ENCODE measurements at places on chromosomes 6 and 20. TPM values are rescaled to one million over a fixed set of nuclear protein-coding genes. Genes with fewer than 3 reads are reported as not detected.

DNA sequence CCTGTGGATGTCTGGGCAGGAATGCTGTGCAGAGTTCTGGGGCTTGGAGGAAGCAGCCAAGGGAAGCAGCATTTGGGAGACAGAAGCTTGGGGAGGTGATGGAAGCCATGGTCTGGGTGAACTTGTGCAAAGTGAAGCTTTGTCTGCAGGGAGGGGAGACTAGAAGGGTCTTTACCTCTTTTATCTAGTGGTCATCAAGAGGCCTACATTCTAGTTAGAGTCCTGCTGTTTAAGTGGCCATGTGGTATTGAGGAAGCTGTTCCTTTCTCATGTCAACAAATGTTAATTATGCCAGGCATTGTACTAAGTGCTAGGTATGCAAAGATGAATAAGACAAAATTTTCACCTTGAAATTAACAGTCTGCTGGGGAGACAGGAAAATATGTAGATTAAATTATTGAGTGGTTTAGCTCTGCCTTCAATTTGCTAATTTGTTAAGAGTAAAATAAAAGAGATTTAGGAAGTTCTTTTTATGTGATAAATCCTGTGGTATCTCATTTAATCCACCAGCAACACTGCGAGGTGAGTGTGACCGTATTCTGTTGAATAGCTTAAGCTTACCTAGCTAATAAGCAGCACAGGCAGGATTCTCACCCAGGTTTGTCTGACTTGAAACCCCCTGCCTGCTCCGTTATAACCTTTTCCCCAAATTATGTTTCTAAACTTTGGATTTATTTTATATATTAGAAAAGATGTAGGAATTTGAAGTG, 43.1 kb downstream of the ARID1B start:
- DNase-seq, result no peak

GRCh38 chr20:53162251-53162835, 190.2 kb downstream of the TSHZ2 start:
- DNase-seq, result peak; percentile 21

GRCh38 chr6:73349311-73349710, 4.8 kb downstream of the DPPA5 start:
- DNase-seq, result no peak

GRCh38 chr20:2122936-2123335, 21.3 kb downstream of the STK35 start:
- DNase-seq, result no peak

DNA sequence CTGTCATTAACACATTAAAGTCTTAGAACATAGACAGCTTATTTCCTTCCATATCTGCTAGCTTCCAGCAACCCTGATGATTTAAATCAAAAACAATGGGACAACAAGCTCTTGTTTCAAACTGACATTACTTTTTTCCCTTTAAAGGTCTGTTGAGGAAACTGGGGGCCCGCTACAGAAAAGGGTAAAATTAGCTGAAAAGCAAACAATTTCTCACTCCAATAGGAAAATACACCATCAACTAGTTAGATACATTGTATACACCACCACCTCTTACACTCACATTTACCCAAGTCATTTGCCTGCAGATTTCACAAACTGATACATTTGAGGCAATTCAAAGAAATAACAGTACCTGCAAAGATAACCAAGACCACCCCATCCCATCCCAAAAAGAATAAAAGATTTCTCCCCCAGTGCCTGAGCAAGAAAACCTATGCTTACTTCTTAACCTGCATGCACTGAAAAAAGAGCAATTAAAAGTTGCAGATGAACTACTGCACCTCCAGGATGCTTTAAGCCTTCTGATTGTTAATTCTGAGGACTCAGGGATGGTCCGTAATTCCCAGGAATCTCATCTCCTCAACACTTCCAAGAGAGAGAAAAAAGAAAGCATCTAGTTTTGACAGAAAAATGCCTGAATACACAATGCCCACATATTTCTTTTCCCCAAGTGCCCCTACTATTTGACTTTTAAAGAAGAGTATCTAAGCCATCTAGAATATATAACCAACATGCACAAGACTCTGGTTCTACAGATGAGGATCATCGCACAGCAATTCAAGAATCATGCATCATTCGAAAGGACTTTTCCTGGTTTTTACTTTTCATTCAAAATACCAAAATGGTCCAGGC, 5.6 kb downstream of the ZMYND8 start:
- no peak for DNase-seq

GRCh38 chr6:44674226-44675155, 287.0 kb downstream of the CDC5L start:
- DNase-seq, result no peak

GRCh38 chr6:37516920-37517405, 17.3 kb upstream of the CCDC167 start:
- DNase-seq, result no peak

DNA sequence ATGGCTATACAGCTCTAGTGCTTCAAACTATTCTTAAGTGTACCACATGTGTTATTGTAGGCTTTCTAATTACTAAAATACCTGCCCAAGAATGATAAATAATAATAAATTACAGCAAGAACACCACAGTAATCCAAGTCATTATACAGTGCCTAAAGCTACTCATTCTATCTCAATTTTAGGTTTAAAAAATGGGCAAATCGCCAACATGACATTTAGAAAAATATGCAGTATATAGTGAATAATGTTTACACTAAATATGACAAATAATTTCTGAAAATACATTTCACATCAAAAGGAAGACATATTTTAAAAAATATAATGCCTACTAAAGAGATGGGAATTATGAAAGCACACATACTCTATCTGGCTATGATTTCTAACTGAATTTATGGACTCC, 91.8 kb downstream of the MAN1A1 start:
- DNase-seq, result no peak

DNA sequence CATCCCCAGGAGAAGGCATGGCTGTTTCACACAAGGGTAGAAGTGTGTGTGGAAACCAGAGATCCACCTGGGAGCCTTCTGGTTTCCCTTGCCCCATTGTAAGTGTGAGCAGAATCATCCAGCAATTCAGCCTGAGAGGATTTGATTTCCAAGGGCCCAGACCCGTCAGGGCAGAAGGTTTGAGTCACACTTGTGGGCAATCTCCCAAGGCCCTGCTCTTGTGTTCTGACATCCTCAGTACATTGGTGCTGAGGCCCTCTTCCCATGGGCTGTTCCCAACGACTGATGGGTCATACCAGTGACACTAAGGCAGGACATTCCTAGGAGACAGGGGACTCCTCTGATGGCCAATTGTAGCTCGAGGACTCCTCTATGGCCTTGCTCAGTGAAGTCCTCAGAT, 58.2 kb upstream of the POLR1H start:
- DNase-seq, result no peak

- no peak for DNase-seq
Observed at GRCh38 chr6:11563793-11564192, 26.2 kb downstream of the TMEM170B start.

DNA sequence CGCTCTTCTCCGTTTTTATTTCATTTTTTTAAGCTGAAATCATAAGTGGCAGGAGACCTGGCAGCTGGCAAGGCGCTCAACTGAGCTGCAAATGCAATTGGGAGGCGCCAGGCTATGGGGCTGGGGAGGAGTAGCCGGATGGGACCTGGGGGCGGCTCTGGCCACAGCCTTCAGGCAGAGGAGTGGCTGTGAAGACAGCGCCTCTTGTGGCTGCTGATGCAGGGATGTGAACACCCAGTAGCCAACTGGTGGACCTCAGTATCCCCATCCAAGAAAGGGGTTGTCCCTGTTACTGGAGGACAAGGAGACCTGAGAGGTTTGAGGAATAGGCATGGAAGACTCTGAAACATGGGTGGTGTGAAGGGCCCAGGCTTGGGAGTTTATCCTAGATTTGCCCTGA, 12.6 kb downstream of the KCNK17 start:
- no peak for DNase-seq

DNA sequence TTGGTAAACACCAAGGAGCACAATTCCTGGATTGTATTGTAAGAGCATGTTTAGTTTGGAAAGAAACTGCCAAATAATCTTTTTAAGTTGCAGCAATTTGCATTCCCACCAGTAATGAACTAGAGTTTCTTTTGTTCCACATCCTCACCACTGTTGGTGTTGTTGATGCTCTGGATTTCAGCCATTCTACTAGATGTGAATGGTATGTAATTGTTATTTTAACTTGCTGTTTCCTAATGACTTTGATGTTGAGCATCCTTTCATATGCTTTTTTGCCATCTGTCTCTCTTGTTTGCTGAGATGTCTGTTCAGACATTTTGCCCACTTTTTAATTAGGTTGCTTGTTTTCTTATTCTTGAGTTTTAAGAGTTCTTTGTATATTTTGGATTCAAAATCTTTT, 1654.1 kb downstream of the GRIK2 start:
- no peak for DNase-seq

DNA sequence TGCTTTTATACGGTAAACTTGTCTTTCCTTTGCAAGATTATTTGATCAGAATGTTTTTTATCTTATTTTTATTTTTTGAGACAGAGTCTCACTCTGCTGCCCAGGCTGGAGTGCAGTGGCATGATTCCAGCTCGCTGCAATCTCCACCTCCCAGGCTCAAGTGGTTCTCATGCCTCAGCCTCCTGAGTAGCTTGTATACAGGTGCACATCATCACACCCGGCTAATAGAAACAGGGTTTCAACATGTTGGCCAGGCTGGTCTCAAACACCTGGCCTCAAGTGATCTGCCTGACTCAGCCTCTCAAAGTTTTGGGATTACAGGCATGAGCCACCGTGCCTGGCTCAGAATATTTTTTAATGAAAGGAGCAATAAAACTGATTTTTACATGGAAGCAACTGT, 8.9 kb upstream of the LPIN3 start:
- no peak for DNase-seq

GRCh38 chr20:40175296-40175695, 513.7 kb downstream of the MAFB start:
- DNase-seq, result no peak

- no peak for DNase-seq
Observed at GRCh38 chr20:35271904-35272303, 6.0 kb downstream of the MMP24OS start.

GRCh38 chr6:106149472-106150069, 63.4 kb downstream of the PRDM1 start:
- no peak for DNase-seq

DNA sequence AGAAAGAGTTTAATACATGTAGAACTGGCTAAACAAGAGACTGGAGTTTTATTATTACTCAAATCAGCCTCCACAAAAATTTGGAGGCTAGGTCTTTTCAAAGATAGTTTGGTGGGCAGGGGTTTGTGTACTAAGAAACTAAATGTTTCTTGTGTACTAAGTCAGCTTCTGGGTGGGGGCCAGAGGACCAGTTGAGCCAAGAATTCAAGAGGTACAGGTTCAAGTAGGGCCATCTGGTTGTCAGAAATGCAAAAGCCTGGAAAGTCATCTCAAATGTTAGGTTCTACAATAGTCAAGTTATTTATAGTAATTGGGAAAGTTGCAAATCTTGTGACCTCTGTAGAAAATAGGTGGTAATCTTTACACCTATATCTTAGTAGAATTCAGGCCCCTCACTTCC, 51.7 kb downstream of the CEP43 start:
- DNase-seq, result no peak

- no peak for DNase-seq
Observed at GRCh38 chr6:88031550-88031949, 16.1 kb upstream of the SPACA1 start.

DNA sequence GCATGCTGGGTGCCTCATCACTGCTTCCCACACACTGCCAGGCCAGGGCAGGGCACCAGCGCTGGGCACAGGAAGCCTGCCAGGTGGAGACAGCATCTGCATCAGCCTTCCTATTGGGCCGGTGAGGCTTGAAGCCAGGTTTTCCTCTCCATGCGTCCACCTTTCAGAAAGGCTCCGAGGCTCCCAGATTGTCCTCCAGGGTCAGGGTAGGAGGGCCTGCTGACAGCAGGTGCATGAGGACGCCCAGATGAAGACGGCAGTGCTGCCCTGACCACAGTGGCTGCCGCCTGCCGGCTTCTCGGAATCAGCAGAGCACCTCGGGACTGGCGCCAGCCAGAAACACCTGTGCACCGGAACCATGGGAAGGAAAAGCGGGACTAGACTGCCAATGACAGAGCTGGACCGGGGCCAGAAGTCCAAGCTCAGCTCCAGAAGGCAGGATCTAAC, 170.5 kb upstream of the CST7 start:
- no peak for DNase-seq

DNA sequence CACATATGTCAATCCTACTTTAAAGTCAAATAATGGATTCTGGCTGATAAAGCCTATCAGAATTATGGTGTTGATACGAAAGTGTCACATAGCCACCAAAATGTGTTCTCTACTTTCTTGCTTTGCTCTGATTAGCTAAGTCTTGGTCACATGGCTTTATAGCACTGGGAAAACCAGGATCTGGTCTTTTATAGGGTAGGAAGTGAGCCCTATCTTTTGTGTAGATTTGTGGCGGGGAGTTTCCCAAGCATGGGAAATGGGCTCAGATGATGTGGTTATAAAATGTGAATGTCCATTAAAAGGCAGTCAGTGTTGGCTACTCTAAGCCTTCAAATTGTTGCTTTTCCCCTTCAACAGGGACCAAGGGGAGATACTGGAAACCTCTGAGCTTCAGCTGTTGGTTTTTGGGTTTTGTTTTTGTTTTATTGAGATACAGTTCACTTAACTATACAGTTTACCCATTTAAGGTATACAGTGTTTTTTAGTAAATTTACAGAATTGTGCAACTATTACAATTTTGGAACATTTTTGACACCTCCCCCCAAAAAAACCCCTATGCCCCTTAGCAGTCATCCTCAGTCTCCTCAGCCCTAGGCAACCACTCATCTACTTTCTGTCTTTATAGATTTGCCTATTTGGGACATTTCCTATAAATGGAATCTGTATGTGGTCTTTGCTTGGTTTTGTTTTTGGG, 12.2 kb downstream of the RRP36 start:
- no peak for DNase-seq

DNA sequence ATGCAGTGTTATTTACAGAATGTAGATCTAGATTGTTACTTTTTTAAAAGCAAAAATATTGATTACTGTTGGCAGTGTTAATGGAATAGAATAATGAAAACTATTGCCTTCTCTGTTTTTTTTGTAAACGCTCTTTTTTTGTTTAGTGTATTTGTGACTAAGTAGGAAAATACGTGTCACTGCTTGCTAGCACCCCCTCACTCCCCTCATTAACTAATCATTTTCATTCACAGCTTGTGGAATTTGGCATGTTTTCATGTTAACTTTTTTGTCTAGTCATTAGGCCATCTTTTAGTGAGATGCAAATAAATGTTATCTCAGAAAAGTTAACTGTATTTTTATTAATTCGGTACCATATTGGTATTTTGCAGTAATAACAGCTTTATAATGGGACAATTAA, 29.8 kb downstream of the ADGRG6 start:
- DNase-seq, result no peak

Gene LCA5
- total RNA-seq, result 10.8 TPM

Gene BPIFB1
- total RNA-seq, result not detected

Gene MPIG6B
- not detected for total RNA-seq

Gene HSD17B8
- 10.0 TPM for total RNA-seq

Gene BPIFA1
- total RNA-seq, result not detected

Gene SIRPB1
- total RNA-seq, result 1.4 TPM

Gene MAS1
- not detected for total RNA-seq
